ENCODE measurements at places on chromosomes 11 and 22. TPM values are rescaled to one million over a fixed set of nuclear protein-coding genes. Genes with fewer than 3 reads are reported as not detected.
A peak's percentile ranks its signal among the peaks of the same experiment; 100 is the strongest.

The MMP1 gene
- total RNA-seq = 4.9 TPM

The C11orf91 gene
- not detected for total RNA-seq

DNA sequence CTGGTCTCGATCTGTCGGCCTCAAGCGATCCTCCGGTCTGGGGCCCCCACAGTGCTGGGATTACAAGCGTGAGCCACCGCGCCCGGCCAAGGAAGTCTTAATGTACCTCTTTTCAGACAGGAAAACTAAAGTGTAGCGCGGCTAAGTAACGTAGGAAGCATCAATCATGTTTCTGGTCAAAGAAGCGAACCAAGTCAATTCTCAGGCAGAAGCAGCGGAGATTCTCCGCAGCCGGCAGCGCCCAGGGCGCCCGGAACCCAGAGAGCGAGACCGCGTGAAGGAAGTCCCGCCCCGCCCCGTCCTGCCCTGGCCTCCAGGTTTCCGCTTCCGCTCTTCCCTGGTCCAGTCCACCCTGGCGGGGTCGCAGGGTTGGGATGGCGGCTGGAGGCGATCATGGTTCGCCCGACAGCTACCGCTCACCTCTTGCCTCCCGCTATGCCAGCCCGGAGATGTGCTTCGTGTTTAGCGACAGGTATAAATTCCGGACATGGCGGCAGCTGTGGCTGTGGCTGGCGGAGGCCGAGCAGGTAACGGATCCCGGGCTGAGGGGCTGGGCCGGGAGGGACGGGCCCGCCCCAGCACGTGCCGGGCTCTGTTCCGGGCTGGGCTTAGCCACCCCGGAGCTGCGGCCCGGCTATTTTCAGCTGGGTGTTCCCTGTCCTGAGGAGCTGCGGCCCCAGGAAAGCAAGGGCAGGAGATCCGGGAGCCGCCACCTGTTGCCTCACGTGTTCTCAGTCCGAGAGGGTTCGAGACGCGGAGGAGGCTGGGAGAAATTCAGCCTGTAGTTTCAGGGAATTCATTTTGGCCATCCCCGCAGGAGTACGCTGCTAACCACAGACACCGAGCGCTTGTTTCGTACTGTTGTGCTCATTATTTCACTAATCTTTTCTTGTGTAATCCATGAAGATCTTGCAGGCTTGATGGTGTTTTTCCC is at the start of gene ADSL:
ADSL (plus strand) TSS at position 316 of the 934 bp plus-strand sequence; CDS start at position 375, 59 bp downstream.
- peak; percentile 64 for DNase-seq

GRCh38 chr11:72493426-72494108 is 59.2 kb upstream of the CLPB start:
- no peak for DNase-seq

GRCh38 chr22:38201371-38201710 is 453 bp upstream of the MAFF start:
- DNase-seq = no peak

GRCh38 chr11:69164824-69165223 is 9.1 kb downstream of the SMIM38 start:
- DNase-seq = no peak

DNA sequence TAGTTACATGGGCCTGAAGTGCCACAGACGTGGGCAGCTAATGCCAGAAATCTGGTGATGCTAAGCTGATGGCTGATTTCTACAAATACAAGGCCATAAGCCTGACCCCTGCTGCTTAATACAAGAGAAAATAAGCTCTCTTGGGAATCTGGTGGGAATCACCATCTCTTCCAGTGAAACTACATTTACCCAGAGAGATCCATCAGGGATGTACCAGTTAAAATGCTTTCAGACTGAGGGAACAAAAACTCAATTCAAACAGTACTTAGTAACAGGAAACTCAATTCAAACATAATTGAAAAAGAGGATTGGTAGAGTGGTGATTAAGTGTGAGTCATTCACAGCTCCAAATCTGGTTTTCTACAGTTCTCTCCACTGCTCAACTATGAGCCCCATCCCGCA is 1.7 kb upstream of the CAVIN3 start:
- peak; percentile 79 for DNase-seq

GRCh38 chr22:41526830-41527799 is 17.2 kb downstream of the POLR3H start:
- DNase-seq = no peak

GRCh38 chr22:44935724-44936123 is 74.1 kb downstream of the PHF21B start:
- DNase-seq = no peak

DNA sequence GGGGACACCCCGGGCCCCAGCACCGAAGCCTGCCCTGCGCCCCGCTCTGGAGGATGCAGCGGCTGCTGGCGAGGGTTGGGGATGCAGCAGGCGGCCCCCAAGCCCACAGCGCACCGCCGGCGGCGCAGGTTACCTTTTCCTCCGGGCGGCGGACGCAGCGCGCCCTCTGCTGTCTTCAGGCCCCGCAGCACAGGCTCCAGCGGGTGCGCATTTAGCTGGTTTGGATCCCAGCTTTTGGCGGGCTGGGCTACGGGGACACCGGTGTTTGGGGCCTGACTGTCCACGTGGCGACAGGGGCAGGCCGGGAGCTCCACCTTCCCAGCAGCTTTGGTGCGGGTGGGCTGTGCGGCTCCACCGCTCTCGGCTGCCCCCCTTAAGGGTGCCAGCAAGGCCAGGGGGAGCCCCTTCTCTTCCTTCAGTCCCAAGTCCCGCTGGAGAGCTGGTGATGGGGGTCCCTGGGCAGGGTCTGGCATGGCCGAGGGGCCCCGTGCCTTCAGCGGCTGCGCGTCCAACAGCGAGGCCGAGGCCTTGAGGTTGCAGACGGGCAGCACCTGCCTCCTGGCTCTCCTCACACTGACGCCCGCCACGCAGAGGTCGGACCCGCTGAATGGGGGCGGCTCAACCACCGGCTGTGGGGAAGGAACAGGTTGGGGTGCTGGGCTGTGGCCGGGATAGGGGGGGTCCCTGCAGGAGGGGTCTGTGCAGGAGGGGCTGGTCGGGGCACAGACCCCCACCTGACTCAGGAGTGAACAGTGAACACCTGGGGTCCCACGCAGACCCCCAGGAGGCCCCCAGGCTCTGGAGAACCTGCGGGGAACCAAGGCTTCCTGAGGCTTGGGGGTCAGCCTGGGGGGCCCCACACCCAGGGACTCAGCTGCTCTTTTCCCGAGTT is 18.0 kb upstream of the IL17REL start:
- DNase-seq = peak; percentile 9

GRCh38 chr11:128546916-128547315 is 40.4 kb downstream of the ETS1 start:
- DNase-seq = no peak

DNA sequence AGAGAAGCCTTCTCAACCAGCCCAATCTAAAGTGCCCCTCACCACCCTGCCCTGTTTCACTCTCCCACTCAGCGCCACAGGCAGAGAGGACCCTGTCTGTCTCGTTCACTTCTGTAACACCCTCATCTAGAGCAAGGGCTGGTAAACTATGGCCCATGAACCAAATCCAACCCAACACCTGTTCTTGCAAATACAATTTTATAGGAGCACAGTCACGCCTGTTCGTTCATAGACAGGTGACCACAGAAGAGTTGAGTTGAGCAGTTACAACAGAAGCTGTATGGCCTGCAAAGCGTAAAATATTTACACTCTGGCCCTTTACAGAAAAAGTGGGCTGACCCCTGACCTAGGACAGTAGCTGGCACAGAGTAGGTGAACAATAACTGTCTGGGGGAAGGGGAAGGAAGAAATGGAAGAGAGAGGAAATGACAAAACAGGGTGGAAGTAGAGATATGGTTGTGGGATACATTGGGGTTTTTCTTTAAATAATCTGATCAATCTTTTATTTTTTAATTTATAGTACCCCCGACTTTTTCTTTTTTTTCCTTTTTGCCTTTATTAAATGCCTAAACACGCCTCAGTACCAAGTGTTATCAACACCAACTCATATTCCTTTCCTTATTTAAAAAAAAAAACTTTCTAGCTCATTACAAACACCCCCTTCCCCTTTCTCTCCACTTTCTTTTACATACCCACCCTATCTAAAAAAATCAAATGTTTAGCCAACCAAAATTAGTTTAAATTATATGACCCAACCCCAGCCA is 20.9 kb downstream of the SERPIND1 start:
- no peak for DNase-seq

Data from renal cortical epithelial cell (primary cell).